Amygdala (tissue), 56 donors: ENCODE measurements at places on chromosomes 13 and 19.

DNA sequence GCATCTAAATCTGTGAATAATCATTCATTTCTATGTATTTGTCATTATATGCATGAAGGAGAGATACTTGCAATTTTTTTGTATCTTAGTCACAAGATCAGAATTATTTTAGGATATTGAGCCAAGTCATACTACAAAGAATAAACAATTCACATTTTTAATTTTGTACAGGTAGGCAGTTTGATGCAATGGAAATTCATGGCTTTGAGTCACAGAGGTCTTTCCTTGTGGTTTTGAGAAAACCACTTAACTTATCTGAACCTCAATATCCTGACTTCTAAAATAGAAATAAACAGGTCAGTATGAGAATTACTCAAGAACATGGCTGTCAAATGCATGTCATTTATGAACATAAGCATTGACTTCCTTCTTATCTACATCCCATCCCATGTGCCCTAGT, 221.4 kb upstream of the SLC10A2 start:
- no peak for DNase-seq

- no peak for DNase-seq
Measured at GRCh38 chr19:53881482-53882390, at the start of gene PRKCG. TSS of gene PRKCG (plus strand) at chr19:53882197. CDS start at chr19:53882495, 298 bp downstream.

DNA sequence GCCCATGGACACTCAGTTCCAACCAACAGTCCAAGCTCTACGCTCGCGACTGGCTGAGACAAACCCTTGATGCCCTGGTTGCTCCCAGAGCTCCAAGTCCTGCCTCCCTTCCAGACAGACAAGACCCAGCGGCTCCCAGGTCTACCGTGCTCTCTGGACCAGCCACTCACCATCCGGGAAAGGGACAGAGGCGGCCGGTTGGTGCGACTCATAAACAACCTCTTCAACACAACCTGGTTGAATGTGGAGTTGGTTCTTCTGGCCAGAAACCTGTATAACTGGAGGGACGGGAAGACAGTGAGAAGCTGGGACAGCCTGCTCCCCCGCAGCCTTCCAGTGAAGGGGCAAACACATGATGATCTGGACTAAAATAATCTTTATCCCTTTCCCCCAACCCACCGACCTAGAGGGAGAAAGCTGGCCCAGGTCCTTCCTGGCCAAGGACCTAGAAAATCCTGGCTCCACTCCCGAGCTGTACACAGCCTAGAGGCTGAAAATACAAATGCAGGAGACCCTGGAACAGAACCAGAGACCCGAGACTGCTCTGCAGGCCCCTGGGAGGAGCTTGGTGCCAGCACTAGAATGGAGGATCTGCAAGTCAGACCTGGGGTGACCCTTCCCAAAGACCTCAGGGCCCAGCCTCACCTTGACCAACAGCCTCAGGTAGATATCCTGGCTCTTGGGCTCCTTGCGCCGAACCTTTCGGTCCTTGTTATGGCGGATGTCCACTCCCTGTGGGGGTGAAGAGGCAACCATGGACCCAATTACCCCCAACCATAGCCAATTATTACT, 1.6 kb downstream of the RPL18 start:
- peak; percentile 34 for DNase-seq

- DNase-seq: no peak
Measured at GRCh38 chr13:40984668-40985366, 34.3 kb downstream of the ELF1 start.

DNA sequence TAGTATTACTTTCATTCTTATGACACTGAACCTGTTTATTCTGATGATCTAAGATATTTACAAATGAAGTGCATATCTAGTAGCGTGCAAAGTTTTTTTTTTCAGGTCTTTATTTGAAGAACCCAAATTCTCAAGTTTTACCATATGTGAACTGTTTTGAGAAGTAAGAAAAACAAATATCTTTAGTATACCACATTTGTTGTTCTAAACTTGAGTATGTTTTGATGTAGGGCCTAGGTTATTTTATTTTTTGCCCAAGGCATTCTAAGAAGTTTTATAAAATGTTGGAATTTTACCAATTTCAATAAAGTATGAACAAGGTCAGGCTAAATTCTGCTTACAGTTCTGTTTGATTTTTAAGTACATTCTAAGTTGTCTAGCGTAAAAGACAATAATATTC, 213.5 kb downstream of the PCCA start:
- no peak for DNase-seq

- no peak for DNase-seq
Measured at GRCh38 chr19:38842439-38843174, 7.2 kb downstream of the HNRNPL start.

GRCh38 chr13:32124743-32125142, 93.2 kb downstream of the FRY start:
- DNase-seq: no peak

GRCh38 chr13:109761695-109762094, 24.7 kb downstream of the IRS2 start:
- DNase-seq: no peak

DNA sequence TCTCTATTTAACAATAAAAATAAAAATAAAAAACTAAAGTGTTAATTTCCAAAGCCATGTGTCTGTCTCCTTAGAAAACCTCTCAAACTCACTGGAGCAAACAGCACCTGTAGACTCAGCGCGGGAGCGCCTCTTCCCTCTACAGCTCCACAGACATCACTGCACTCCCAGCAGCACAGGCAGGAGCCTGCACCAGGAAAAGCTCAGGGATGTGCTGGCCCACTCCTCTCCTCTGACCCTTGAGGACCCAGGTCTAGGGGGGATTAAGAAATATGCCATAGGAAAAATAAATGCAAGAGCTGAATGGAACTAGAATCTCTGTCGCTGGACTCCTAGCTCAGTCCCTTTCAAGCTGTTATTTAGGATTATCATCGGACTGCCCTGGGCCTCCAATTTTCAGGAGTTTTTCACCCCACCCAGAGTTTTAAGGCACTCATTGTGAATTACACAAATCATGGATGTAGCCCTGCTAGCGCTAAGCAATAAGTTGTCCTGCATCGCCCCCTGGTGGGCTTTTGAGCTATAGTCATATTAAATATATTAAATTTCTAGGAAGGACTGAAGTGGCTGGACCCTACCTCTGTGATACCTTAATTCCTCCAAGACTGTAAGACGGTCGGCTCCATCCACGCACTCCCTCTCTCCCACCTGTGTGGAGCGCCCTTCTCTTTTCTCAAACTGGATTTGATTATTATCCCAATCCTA, 333.9 kb downstream of the UQCRFS1 start:
- peak; percentile 31 for DNase-seq

GRCh38 chr19:54459282-54460229, 4.0 kb downstream of the LENG9 start:
- DNase-seq: no peak
